ENCODE measurements at places on chromosomes 13 and 19.
A peak's percentile ranks its signal among the peaks of the same experiment; 100 is the strongest.

GRCh38 chr19:46862974-46863632, 2.3 kb downstream of the ARHGAP35 start:
- no peak for DNase-seq

DNA sequence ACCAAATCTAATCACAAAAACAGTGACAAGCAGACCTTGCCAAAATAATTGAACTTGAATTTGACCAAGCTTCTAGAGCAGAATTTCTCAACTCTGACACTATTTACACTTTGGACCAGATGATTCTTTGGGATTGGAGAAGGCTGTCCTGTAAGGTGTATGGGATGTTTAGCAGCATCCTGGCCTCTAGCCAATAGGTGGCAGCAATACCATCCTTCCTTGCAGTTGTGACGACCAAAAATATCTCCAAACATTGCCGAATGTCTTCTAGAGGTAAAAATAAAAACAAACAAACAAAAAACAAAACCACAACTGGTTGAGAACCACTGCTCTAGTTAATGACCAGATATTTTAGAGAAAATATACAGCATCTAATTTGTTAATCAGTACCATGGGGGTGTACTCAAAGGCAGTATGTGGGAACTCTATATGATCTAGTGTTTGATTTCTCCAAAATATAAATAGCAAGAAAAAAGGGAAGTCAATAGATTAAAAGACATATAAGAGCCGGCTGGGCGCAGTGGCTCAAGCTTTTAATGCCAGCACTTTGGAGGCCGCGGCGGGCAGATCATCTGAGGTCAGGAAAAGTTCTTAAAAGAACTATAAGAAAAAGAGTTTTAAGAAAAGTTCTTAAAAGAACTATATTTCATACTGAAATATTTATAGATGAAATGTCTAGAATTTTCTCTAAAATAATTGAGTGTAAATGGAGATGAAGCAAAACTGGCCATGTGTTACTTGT, 60.9 kb upstream of the ZNF527 start:
- no peak for DNase-seq

DNA sequence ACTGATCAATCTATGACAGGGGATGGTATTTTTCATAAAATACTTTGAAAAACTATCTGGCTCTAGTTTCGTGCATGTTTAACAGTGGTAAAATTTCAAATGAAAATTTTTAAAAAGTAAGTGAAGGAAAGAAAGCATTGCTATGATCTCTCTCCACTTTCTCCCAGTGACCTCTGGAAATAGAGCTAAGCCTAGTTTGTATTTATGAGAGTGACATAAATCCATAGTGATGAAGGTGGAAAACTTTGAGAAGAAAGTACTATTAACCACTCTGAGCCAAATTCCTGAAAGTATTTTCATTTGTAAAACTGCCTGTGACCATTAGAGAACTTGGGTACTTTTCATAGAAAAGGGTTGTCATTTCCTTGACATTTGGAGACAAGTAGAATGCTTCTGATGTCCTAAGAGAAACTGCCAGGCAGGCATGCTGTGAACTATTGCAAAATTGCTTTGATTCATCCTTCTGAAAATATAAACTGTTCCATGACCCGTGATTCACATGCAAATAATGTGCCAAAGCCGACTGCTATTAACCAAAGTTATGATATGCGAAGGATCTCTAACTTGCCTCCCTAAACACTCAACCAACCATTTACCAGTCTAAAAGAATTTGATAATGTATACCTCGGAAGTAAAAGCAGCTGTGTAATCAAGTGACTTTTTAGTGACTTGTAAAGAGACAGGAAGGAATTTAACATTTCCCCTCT, 133.2 kb downstream of the VWA8 start:
- no peak for DNase-seq

- DNase-seq: no peak
Measured at GRCh38 chr19:18085702-18086457, 854 bp downstream of the IL12RB1 start.

GRCh38 chr19:38024992-38025908, 118.2 kb downstream of the SIPA1L3 start:
- peak; percentile 52 for DNase-seq

DNA sequence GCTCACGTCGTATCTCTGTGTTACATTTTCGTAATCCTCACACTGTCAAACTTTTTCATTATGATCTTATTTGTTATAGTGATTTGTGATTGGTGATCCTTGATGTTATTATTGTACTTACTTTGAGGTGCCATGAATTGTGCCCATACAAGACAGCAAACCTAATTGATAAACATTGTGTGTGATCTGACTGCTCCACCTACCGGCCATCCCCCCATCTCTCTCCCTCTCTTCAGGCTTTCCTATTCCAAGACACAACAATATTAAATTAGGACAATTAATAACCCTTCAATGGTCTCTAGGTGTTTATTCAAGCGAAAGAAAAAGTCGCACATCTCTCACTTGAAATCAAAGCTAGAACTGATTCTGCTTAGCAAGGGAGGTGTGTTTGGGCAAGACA, 349.3 kb downstream of the RBM26 start:
- DNase-seq: no peak

DNA sequence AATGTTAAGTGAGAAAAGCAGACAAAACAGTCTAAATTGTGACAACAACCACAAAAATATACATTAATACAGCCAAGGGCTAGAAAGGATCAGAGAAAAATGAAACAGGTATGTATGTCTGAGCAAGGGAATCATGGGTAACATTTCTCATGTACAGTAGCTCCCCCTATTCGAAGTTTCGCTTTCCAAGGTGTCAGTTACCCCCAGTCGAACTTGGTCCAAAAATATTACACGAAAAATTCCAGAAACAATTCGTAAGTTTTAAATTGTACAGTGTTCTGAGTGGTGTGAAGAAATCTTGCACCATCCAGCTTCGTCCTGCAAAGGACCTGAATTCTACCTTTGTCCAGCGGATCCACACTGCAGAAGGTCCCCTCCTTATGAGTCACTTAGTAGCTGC, 1.8 kb upstream of the RNASEH2B start:
- no peak for DNase-seq

DNA sequence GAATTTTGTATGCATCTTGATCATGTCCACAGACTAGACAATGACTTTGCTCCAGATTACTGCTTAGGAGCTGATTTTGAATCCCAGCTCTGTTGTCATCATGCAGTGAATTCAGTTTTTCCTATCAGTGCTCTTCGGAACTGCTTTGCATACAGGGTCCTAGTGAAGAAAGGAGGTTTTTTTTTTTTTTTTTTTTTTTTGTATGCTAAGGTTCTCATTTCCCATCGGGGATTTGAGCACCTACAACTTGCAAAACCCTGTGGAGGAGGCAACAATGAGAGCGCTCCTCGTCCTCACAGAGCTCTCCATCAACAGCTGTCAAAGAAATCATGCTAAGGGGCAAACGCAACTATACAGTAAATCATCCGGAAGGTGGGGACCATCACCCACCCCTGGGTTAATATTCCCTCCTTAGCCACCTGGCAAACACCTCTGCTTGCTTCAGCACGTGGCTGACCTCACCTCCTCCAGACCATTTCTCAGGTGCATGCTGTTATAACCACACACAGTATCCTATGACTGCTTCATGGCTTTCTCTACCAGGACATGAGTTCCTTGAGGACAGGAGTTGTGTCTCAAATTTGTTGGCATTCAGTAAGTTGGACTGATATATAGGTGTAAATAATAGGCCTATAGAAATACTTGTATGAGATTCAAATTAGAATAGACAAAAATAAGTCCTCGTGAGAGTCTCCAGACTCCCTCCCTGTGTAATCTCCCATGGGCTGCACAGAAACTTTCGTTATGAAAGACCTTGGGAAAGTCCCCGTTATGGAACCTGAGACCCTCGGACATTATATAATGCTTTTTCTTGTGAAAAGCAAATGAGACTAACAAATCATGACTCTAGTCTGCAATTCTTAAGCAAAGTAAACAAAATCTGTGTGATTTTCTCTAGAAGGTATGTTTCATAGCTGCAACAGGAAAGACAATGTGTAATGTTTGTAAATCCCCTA, 113.8 kb downstream of the KATNAL1 start:
- no peak for DNase-seq

GRCh38 chr19:38514812-38515633, 81.5 kb downstream of the RYR1 start:
- DNase-seq: peak; percentile 96

GRCh38 chr13:90533866-90534265, 813.6 kb upstream of the MIR17HG start:
- no peak for DNase-seq

- DNase-seq: no peak
Measured at GRCh38 chr13:111326621-111326965, 6.2 kb downstream of the TEX29 start.

DNA sequence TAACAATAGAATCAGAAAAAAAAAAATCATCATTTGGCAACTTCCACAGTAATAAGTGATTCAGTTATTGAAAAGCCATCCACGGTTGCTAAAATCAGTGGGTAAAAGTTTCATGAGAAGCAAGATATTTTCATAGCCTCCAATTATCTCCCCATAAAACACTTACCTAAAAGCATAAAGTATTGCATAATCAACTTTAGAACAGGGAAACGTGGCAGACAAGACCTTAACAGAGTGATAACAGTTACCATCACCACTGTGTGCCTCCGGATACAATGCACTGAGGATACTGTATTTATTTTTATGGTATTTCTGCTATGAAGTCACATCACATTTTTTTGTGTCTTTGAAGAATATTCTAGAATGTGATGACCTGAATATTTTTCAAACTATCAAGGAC, 37.0 kb downstream of the ABCC4 start:
- DNase-seq: no peak

GRCh38 chr19:2208975-2209374, 27.2 kb downstream of the PLEKHJ1 start:
- no peak for DNase-seq

- DNase-seq: no peak
Measured at GRCh38 chr13:95221971-95222732, 79.1 kb downstream of the ABCC4 start.

DNA sequence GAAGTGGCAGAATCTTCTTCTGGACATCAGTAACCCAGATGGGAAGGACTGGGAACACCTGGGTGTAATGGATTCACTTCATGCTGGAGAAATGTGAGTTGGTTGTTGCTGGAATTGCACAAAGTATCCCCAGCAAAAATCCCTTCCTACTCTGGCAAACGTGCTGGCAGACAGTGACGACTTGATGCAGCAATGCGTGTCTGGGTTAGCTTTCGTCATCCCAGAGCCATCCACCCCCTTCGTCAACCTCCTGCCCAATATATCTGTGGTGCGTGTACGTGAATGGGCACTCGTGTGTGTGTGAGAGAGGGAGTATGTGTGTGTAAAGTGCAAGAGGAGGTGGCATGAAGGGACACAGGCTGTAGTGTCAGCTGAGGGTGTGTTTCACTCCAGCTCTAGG, 70.9 kb downstream of the TM9SF2 start:
- no peak for DNase-seq

DNA sequence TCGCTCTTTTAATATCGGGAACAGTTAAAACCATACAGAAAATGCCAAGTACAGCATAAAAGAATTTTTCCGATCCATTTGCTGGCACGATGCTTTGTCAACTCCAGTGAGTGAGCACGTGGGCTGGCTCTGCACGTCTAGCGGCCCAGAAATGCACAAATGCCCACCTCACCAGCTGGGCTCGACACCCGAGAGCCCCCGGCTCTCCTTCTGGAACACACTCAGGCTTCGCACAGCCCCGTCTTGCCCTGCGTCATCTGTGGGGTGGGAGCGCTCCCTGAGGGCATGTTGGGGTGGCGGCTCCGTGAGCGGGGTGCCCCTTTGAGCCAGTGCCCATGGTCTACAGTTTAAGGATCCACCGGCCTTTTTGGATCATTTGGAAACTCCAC, 24.5 kb downstream of the ATP4B start:
- DNase-seq: no peak

DNA sequence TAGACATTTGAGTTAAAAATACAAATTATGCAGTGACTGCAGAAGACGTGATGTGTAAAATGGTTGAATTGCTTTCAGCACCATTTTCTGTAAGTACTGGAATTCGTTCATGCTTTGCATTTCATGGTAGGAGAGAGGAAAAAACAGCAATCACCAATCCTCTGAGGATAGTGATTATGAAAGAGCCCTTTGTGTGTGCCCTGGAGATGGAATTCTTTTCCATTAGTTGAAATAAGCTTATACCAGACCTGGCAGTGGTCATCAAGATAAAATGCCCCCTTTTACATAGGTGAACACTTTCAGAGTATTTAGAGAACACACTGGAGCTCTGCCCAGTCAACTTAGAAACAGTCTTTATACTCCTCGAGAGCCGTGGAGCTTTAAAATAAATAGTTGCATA, 1.7 kb downstream of the CNMD start:
- no peak for DNase-seq

DNA sequence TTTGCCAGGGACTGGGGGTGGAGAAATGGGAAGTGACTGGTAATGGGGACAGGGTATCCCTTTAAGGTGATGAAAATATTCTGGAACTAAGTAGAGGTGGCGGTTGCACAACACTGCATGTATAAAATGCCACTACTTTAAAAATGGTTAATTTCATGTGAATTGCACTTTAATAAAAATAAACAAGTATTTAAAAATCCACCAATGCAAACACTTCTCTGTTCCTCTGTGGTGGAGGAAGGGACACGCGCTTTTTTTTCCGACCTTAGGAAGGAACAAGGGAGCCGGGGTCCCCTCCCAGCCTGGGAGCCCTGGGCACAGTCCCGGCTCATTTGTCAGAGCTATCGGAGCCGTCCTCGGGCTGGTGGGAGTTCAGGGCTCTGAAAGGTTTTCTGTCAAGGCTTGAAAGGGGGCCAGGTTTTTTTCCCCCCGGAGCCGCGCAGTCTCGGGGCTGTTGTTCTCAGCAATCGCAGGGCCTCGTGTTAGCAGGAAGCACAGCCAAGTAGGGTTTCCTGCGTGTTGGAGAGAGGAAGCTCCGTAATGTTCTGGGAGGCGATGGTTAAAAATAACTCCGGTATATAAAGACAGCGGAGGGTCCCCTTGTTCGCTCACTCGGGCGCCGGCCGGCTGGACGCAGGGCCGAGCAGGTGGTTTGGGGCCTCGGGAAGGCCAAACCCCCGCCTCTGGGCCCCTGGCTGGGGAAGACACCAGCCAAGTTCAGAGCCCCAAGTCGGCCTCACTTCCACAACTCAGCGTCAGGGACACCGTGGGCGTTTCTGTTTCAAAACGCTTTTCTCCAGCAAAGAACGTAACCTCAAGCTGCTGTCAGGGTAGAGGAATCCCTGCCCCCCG, 41.2 kb upstream of the KLF2 start:
- no peak for DNase-seq

- no peak for DNase-seq
Measured at GRCh38 chr13:76756451-76756850, 129.8 kb downstream of the KCTD12 start.

GRCh38 chr13:75345193-75345592, 136.8 kb downstream of the TBC1D4 start:
- DNase-seq: no peak
